ENCODE measurements at places on chromosomes 12 and 14.

- no peak for DNase-seq
Measured at GRCh38 chr12:130254461-130255276, 83.0 kb upstream of the PIWIL1 start.

DNA sequence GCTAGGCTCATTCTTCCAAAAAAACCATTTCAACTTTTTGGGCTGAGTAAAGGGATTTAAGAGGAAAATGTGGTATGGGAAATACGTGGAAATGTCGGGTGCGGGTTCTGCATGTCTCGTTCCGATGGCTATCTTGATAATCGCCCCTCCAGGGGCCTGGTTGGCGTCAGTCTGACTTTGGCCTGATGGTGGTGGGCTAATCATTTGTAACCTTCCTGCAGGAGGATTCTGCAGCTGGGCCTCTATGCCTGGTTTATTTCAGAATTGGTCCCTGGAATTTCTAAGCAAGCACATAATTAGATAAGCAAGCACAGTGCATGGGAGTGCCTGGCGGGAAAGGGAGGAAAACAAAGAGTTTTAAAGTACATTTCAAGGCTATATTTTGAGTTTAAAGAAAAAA lies 14.8 kb upstream of the SLC4A8 start:
- no peak for DNase-seq

- DNase-seq, result no peak
Measured at GRCh38 chr12:91964501-91964900, 181.1 kb downstream of the BTG1 start.

GRCh38 chr14:36097356-36097755 lies 79.2 kb downstream of the PTCSC3 start:
- DNase-seq, result no peak

- no peak for DNase-seq
Measured at GRCh38 chr14:24518851-24519250, 10.8 kb upstream of the CMA1 start.

DNA sequence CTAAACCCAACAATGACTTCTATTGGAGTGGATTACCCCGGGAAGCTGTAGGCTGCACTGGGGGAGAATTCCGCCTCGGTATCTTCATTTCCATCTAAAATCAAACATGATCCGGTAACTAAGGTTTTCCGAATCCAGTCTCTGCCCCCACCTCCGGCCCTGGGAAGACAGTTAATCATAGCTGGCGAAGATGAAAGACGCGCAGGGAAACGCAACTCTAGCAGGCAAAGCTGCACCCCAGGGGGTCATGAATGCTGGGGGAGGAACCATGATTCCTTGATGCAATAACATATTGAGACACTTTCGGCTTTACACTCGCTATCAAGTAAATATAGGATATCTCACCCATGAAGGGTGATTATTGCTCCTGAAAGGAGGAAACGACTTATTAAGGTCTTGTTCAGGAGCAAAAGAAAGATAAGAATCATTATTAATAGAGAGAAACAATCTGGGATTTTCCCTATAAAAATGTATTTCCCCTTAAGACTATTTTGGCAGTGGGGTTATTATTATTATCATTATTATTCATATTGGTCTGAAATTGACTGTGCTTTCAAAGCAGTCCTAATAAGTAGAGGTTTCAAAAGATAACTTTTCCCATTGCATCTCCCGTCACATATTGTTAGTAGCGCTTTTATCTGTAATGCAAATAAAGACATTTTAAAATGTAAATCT lies 614.9 kb downstream of the VRK1 start:
- no peak for DNase-seq

GRCh38 chr12:48788854-48789775 lies at the start of gene ADCY6:
ADCY6 (minus strand) TSS chr12:48789089; CDS start chr12:48783434, 5,655 bp downstream.
- no peak for DNase-seq

DNA sequence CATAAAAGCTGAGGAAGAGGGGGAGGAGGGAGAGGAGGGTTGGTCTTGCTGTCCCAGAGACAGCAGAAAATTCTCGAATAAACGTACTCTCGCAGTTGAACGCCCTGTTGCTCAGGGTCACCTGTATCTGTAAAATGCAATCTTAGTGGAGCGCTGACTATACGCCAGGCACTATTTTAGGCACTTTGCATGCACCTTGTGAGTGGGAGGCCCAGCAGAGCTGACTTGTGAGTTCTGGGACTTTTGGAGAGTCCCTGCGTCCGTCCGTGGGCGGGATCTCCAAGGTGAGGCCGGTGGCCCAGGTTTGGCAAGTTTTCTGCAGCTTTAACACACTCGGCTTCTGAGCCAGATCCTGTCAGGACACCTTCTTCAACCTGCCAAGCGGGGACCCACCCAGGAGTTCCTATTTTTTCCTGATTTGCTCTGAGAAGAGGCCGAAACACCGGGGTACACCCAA lies 32.5 kb upstream of the PLEKHG6 start:
- peak; percentile 25 for DNase-seq

DNA sequence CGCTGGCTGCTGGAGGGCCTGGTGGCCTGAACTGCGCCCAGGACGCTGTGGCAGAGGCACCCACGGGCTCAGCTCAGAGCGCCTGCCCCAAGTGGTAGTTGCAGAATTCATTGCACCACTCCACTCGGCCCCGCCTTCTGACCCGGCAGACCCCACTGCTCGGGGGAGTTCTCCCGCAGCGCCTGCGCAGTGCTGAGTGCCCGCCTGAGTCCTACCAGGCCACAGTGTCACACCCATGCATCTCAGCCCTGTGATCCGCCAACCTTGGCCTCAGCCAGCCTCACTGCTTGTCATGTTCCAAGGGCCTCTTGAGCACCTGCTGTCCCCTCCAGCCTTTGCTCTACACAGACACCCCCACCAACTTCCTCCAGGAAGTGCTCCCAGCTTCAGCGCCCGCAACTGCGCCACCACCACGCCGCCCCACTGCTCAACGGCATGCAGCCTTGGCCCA lies 12.2 kb downstream of the DEGS2 start:
- no peak for DNase-seq

DNA sequence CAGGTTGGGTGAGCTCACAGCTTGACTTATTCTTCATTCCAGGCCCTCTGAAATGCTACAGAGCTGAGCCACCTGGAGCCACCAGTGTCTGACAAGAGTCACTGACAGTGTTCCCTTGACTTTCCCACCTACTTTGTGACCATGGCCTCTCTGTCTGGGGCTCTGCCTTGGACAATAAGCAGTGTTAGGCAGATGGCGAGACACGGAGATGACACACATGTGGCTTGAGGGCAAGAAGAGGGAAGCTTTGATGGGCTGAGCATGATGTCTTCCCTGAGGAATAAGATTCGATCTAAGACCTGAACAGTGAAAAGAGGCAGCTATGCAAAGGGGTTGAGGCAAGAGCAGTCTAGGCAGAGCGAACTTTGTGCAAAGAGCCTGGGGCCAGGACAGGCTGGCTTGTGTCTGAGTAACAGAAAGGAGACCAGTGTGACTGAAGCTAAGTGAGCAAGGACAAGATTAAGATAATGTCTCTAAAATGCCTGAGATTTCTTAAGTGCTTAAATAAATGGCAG lies 105.5 kb downstream of the NUAK1 start:
- DNase-seq, result no peak

- DNase-seq, result no peak
Measured at GRCh38 chr12:94202245-94203180, 54.1 kb downstream of the PLXNC1 start.

GRCh38 chr12:54641554-54641953 lies 6.6 kb downstream of the DCD start:
- DNase-seq, result no peak

GRCh38 chr14:56400109-56400825 lies 179.3 kb upstream of the TMEM260 start:
- no peak for DNase-seq

DNA sequence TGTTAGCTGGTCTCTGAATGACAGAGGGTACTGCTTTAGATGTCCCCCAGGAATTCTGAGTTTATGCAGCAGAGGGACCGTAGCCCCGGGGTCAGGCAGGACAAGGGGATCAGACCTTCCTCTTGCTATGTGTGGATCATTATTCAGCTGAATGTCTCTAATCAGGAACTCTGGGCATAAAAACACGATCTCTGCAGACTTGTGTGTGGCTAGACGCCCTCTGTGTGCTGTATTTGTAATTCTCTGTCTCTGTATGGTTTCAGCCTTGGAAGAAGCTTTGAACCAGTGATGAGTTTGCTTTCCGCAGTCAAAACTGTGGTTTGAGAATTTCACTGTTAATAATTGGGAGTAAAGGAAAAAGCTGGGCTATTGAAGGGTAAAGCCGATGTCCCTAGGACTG lies 125.3 kb downstream of the ETV6 start:
- no peak for DNase-seq

- DNase-seq, result no peak
Measured at GRCh38 chr14:88933191-88933590, 108.7 kb downstream of the TTC8 start.

DNA sequence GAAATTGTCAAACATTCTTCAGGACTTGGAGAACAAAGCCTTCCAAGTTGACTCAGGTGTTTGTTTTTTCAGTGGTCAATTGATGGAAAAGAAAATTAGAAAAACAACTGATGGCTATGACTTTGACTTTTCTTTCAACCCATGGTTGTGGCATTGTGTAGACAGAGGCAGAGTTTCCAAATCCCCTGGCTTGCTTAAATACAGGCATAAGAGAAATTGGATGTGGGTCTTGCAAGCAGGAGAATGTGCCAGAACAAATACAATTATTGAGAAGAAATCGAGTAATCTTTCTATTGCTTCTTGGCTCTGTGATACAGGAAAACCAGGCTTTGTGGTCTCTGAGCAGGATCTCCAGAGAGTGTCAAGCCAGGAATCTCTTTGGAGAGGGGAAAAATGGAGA lies 40.9 kb upstream of the FRMD6 start:
- DNase-seq, result no peak

DNA sequence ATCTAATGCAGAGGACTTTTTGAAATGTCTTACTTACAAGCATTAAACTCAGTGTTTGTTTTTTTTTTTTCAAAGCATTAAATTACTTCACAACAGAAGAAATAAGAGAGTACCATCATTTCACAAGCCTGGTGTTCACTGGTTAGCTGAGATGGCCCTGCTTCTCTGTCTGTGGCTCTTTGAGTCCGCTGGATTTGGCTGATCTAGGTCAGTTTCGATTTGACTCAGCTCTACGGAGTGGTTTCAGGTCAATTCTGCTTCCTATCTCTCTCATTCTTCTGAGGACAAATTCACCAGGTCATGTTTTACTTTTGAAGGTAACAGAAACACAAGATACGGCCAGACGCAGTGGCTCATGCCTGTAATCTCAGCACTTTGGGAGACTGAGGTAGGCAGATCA lies 1066.1 kb downstream of the FLRT2 start:
- no peak for DNase-seq

- DNase-seq, result no peak
Measured at GRCh38 chr14:79514700-79515099, 696.6 kb downstream of the DIO2 start.

GRCh38 chr12:53212931-53213330 lies 5.9 kb upstream of the ITGB7 start:
- DNase-seq, result no peak

DNA sequence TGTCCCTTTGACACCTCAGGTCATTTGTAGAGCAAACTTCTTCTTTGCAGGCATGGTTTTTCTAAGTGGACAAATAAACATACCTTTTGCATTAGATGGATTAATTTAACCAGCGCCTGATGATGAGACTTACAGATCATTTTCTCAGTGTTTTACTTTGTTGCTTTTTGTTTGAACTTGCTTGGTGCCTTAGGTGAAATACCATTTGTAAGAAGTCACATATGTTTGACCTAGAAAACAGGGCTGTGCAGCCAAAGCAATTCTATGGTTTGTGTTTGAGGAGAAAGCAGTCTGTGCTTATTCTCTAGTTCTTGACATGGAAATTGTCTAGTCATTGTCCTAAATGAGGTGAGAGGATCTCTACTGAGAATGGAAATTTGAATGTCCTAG lies 111.1 kb downstream of the DIP2B start:
- no peak for DNase-seq

DNA sequence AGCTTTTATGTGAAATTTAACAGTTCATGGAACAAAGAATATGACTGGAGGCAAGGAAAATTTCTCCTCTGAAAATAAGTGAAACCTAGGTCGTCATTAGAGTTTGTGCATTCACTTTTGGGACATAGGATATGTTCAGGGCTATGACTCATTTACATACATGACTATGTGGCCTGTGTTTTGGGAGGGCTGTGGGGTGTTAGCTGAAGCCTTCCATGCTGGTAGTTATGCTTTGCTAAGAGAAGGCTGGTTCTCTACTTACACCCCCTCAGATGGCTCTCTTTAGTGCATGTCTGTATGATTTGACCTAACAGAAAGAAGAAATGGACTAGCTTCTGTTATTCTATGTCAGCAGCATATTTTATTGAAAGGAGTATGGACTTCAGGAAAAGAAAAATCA lies 416.5 kb upstream of the GARIN6 start:
- DNase-seq, result no peak

GRCh38 chr12:79056775-79057174 lies 192.2 kb downstream of the SYT1 start:
- DNase-seq, result no peak
